ENCODE measurements at places on chromosomes 2 and 18.

GRCh38 chr2:225479386-225479785, 79.9 kb downstream of the NYAP2 start:
- DNase-seq = no peak

GRCh38 chr2:97267411-97268074, 154.6 kb downstream of the ANKRD36 start:
- peak; percentile 1 for DNase-seq

DNA sequence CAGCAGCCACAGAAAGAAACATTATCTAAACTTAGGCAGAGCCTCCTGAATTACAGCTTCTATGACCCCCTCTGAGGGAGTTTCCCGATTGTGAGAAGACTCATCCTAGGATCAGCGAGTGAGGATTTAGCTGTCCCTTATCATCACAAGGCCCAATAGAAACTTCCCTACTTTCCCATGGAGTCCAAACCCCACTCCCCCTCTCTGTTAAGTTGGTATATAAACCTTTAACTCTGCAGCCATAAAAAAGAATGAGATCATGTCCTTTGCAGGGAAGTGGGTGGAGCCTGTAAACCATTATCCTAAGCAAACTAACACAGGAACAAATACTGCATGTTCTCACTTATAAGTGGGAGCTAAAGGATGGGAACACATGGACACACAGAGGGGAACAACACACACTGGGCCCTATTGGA, 78.8 kb downstream of the MYL12B start:
- DNase-seq = no peak

DNA sequence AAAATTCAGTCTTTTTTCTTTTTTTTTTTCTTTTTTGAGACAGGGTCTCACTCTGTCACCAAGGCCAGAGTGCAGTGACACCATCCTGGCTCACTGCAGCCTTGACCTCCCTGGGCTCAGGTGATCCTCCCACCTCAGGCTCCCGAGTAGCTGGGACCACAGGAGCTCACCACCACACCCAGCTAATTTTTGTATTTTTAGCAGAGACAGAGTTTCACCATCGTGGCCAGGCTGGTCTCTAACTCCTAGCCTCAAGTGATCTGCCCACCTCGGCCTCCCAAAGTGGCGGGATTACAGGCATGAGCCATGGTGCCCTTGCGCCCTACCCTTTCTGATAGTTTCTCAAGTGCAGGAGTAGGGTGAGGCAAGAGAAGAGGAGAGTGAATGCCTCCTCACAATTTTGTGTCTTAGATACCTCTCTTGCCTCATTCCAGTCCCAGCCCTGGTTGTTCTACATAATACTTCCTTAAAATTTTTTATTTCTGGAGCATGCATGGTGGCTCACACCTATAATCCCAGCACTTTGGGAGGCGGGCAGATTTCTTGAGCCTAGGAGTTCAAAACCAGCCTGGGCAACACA, 68.2 kb upstream of the CAB39 start:
- DNase-seq = no peak

DNA sequence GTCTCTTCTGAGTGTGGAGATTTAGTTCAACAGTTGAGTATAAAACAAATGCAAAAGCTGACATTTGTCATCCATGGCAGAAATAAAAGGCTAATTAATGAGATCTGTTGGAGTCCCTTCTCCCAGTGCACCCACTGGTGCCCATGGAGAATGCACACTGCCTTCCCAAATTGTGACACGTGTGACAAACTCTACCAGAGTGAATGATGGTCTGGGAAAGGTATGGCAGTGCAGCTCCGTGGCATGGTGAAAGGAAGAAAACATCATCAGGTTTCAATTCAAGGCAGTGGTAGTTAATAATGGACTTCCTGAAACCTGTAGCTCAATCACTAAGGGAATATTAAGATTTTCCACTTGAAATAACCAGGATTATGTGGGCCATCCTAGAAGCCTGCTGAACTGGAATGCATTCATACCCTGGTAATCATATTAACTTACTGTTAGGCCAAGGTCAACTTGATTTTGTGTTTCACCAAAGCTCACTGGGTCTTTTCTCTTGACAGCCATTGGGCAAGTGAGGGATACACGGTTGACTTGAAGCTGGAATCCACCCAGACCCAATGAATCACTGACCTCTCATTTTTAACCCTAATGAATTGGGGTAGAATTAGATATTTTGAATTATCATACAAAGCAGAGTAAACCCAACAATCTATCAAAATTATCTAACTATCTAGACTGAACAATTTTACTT, 167.6 kb downstream of the AFF3 start:
- no peak for DNase-seq

- DNase-seq = no peak
Measured at GRCh38 chr2:142734231-142734630, 143.2 kb upstream of the KYNU start.

DNA sequence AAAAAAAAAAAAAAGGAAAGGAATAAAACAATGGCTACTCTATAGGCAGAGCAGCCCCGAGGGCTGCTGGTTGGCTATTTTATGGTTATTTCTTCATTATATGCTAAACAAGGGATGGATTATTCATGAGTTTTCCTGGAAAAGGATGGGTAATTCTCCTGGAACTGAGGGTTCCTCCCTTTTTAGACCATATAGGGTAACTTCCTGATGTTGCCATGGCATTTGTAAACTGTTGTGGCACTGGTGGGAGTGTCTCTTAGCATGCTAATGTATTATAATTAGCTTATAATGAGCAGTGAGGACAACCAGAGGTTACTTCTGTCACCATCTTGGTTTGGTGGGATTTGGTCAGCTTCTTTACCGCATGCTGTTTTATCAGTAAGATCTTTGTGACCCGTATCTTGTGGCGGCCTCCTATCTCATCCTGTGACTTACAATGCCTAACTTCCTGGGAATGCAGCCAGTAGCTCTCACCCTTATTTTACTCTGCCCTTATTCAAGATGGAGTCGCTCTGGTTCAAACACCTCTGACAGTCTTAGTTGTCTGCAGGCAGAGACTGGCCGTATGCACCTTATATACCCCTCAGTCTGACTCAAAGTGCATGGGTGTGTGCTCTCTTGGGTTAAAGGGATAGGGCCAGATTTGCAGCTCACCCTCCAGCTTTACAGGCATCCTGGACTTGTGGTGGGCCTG, 57.7 kb downstream of the HAUS1 start:
- no peak for DNase-seq

All from CD4-positive, CD25-positive, alpha-beta regulatory T cell (primary cell).